ENCODE measurements at places on chromosomes 1 and 21. TPM values are rescaled to one million over a fixed set of nuclear protein-coding genes. Genes with fewer than 3 reads are reported as not detected.

GRCh38 chr1:247576514-247576913, 11.6 kb upstream of the OR2G2 start:
- no peak for DNase-seq
- H3K27me3 ChIP-seq = peaks cover 5% of the 10 kb centered on the region
- no peaks in the 10 kb centered on the region for H3K36me3 ChIP-seq
- H3K27ac ChIP-seq = no peak overlapping the region
- H3K4me1 ChIP-seq = no peaks in the 10 kb centered on the region

DNA sequence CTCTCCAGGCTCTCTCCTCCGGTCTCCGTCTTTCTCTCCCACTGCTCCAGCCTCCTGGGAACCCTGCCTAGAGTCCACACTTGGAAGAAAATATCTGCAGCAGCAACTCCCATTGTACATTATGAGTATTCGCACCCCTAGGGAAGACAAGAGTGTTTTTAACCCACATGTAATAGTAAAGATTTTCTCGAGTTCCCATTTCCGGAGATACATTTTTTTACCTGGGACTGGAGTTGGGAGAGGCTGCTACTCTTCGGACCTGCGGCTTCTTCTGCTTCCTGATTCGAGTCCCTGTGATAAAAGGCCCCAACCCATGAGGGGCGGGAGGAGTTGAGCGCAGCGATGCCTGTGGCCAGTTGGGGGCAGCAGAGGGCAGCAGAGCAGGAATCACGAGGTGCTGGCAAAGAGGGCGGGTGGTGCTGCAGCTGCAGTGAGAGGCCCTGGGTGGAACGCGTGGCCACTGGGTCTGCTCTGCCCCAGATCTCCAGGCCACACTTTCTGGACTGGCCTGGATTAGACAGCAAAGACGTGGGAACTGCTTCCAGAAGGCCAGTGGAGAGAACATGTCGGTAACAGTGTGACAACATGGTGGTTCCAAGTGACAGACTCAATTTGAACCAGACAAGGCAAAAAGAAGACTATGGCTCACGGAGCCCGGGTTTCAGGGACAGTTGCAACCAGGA, 221.0 kb upstream of the CSF3R start:
- H3K27me3 ChIP-seq = peaks cover 2% of the 10 kb centered on the region
- H3K4me1 ChIP-seq = peaks cover 7% of the 10 kb centered on the region
- H3K36me3 ChIP-seq = no peaks in the 10 kb centered on the region
- DNase-seq = peak; percentile 23
- H3K27ac ChIP-seq = no peak overlapping the region

GRCh38 chr1:235782601-235783000, 84.1 kb downstream of the LYST start:
- no peak overlapping the region for H3K27ac ChIP-seq
- H3K4me3 ChIP-seq = no peak overlapping the region
- no peaks in the 10 kb centered on the region for H3K27me3 ChIP-seq

GRCh38 chr1:208053661-208054060, 142.7 kb upstream of the CD34 start:
- H3K4me3 ChIP-seq = no peak overlapping the region
- no peaks in the 10 kb centered on the region for H3K4me1 ChIP-seq
- no peak overlapping the region for H3K27ac ChIP-seq
- no peaks in the 10 kb centered on the region for H3K36me3 ChIP-seq
- H3K27me3 ChIP-seq = peaks cover 26% of the 10 kb centered on the region

DNA sequence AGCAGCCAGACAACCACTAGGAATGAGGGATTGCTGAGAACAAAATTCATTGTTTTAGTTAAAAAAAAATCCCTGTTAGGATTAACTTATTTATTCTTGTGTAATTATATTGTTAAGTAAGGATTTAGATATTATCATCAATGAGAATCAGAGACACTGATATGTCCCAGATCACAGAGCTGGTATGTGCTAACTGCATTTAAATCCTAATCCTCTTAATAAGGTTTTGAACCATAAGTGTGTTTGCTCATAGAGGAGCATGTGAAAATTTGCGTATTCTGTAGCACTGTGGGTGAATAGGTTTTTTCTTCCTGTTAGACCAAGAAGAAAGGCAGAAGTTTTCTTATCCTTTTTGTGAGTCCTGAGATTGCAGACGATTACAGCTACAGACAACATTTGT, 147.1 kb downstream of the HHAT start:
- H3K4me3 ChIP-seq = no peak overlapping the region
- no peak overlapping the region for H3K27ac ChIP-seq
- H3K36me3 ChIP-seq = no peaks in the 10 kb centered on the region

GRCh38 chr1:86184426-86184825, 27.9 kb upstream of the COL24A1 start:
- DNase-seq = no peak
- H3K27ac ChIP-seq = no peak overlapping the region
- H3K4me3 ChIP-seq = no peak overlapping the region
- H3K27me3 ChIP-seq = no peaks in the 10 kb centered on the region
- H3K36me3 ChIP-seq = no peaks in the 10 kb centered on the region

- peaks cover 12% of the 10 kb centered on the region for H3K4me1 ChIP-seq
- H3K27me3 ChIP-seq = no peaks in the 10 kb centered on the region
- H3K36me3 ChIP-seq = no peaks in the 10 kb centered on the region
- no peak overlapping the region for H3K27ac ChIP-seq
- no peak for DNase-seq
- H3K4me3 ChIP-seq = no peak overlapping the region
Measured at GRCh38 chr1:41023279-41023990, 1.9 kb upstream of the SLFNL1 start.

DNA sequence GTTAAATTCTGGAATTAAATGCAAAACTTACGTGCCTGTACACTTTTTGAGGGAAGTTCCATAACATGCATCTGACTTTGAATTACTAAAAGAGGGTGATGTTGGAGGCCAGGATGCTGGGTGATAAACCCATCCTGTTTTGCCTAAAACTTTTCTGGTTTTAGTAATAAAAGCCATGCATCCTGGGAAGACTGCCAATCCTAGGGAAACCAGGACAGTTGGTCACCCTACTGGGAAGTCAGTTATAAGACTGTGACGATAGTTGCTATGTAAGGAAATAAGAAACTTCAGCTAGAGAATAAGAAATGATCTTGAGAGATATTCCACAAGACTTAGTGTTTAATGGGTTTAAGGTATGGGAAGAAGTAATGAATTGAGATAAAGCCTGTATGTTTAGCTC, 336.6 kb upstream of the LYPLAL1 start:
- H3K27me3 ChIP-seq = no peaks in the 10 kb centered on the region
- DNase-seq = no peak
- no peaks in the 10 kb centered on the region for H3K36me3 ChIP-seq
- no peak overlapping the region for H3K27ac ChIP-seq
- H3K4me3 ChIP-seq = no peak overlapping the region

DNA sequence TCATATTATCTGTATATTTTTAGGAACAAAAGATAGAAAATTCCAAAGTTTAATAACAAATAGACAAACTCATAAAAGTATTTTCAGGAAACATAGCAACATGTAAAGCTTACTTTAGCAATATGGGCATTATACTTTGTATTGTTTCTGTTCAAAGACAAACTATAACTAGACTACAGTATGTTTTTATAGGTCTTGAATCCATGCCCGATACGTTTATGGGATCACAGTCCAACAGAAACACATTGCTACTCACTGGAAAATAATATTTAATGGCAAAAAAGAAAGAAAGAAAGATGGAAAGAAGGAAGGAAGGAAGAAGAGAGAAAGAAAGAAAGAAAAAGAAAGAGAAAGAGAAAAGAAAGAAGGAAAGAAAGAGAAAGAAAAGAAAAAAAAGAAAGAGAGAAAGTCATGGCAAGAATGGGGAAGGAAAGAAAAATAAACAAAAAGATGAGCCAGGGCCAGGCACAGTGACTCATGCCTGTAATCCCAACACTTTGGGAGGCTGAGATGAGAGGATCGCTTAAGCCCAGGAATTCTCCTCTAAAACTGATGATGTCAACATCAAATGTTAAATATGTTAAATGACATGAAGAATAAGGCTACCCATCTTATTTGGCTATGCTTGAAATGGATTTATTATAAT, 32.7 kb downstream of the TM2D1 start:
- H3K27me3 ChIP-seq = no peaks in the 10 kb centered on the region
- H3K4me1 ChIP-seq = no peaks in the 10 kb centered on the region
- no peak for DNase-seq
- no peak overlapping the region for H3K4me3 ChIP-seq

- H3K27ac ChIP-seq = no peak overlapping the region
- no peak overlapping the region for H3K4me3 ChIP-seq
- no peaks in the 10 kb centered on the region for H3K36me3 ChIP-seq
- DNase-seq = no peak
- H3K4me1 ChIP-seq = peaks cover 2% of the 10 kb centered on the region
Measured at GRCh38 chr1:227942021-227942715, 5.6 kb downstream of the WNT9A start.

- peaks cover 6% of the 10 kb centered on the region for H3K27me3 ChIP-seq
- no peaks in the 10 kb centered on the region for H3K4me1 ChIP-seq
- no peaks in the 10 kb centered on the region for H3K36me3 ChIP-seq
- H3K4me3 ChIP-seq = no peak overlapping the region
- no peak for DNase-seq
Measured at GRCh38 chr1:168099337-168099801, 37.4 kb downstream of the GPR161 start.

DNA sequence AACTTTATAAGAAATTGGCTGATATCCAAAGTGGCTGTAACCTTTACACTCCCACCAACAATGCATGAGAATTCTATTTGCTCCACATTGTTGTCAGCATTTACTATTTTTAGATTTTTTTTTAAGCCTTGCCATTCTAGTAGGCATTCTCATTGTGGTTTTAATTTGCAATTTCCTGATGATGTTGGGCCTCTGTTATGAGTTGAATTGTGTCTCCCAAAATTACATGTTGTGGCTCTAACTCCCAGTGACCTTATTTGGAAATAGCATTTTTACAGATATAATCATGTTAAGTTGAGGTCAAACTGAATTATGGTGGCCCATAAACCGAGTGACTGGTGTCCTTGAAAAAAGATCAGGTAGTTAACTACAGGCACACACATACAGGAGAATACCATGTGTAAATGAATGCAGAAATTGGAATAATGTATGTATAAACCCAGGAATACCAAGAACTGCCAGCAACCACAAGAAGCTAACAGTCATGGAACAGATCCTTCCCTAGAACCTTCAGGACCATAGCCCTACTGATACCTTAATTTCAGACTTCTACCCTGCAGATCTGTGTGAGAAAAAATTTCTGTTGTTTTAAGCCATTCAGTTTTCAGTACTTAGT, 348.8 kb upstream of the DAB1 start:
- DNase-seq = no peak
- H3K4me3 ChIP-seq = no peak overlapping the region
- no peaks in the 10 kb centered on the region for H3K4me1 ChIP-seq
- no peaks in the 10 kb centered on the region for H3K36me3 ChIP-seq
- no peak overlapping the region for H3K27ac ChIP-seq
- no peaks in the 10 kb centered on the region for H3K27me3 ChIP-seq

DNA sequence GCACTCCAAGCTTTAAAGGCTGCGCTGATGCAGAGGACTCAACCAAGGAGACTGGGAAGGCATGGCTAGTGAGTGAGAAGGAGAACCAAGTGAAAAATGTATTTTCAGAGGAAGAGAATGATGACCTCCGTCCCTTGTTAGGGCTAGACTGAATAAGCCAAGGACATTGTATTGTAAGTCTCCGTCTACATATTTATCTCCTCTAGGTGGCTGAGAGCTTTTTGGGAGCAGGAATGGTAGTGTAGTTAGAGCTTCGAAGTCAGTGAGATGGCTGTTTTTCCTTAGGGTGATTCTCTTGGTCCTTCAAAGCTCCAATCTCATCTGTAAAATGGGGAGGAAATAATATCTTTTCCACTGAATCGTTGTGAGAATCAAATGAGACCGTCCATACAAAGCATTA, 37.6 kb downstream of the ZBTB40 start:
- H3K4me3 ChIP-seq = no peak overlapping the region
- H3K27ac ChIP-seq = no peak overlapping the region
- no peaks in the 10 kb centered on the region for H3K4me1 ChIP-seq

DNA sequence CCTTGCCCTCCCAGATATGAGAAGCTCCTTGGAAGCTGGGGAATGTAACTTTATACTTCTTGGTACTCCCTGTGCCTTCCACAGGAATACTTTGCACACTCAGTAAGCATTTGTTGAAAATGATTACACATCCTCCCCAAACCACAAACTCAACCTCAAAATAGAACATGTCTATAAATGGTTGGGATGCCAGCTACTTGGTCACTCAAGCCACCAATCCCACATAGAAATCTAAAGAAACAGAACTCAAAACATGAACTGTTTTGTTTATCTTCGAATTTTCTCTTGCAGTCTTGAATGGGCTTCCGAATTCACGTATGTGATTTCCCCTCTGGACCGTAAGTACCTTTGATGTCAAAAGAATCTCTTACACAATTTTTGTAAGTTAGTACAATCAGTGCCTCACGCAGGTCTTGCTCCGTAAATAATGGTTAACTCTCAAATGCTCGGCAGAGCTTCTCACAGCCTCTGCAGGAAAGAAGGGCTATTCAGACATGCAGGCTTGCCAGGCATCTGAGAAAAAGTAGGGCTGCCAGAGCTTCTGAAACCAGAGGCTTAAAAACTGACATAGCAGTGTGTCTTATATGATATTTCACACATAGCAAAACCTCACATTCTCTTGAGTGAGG, 26.9 kb downstream of the SORT1 start:
- DNase-seq = no peak
- H3K36me3 ChIP-seq = no peaks in the 10 kb centered on the region
- H3K4me3 ChIP-seq = no peak overlapping the region
- peaks cover 26% of the 10 kb centered on the region for H3K27me3 ChIP-seq
- H3K4me1 ChIP-seq = no peaks in the 10 kb centered on the region

GRCh38 chr1:235050911-235051360, 77.7 kb downstream of the TOMM20 start:
- no peaks in the 10 kb centered on the region for H3K4me1 ChIP-seq
- H3K4me3 ChIP-seq = no peak overlapping the region
- no peak overlapping the region for H3K27ac ChIP-seq
- no peaks in the 10 kb centered on the region for H3K27me3 ChIP-seq
- no peak for DNase-seq
- H3K36me3 ChIP-seq = no peaks in the 10 kb centered on the region

DNA sequence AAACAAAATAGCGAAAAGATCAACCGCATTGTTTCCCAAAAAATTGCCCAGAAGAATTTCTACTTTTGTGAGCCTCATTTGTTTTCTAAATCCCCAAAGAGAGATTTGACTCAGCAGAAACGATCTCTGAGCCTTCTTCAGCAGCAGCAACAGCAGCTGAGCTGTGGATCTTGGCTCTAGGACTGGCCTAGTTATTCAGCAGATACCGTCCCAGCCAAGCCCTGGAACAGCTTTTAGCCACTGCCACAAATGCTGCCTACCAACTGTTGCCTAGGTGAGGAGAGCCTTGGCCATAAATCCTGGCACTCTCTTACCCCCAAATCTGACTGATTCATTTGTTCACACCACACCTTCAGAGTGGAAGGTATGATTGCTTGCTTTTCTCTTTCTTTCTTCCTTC, 320.1 kb downstream of the TGFB2 start:
- no peaks in the 10 kb centered on the region for H3K27me3 ChIP-seq
- H3K36me3 ChIP-seq = no peaks in the 10 kb centered on the region
- no peaks in the 10 kb centered on the region for H3K4me1 ChIP-seq

TSNAX gene
- total RNA-seq = 40.6 TPM

LAX1 gene
- 29.1 TPM for total RNA-seq

TSSK3 gene
- 4.3 TPM for total RNA-seq

SH3D21 gene
- total RNA-seq = 2.2 TPM

PLEKHA6 gene
- 1.6 TPM for total RNA-seq

EXTL2 gene
- 4.0 TPM for total RNA-seq

ZNF672 gene
- total RNA-seq = 27.7 TPM

GBP5 gene
- total RNA-seq = 46.8 TPM

OR2T11 gene
- not detected for total RNA-seq

HPDL gene
- 0.21 TPM for total RNA-seq

ALX3 gene
- not detected for total RNA-seq
